Stimulated activated CD4-positive, alpha-beta T cell treated with anti-CD3 and anti-CD28 coated beads, Interleukin-1b, Interleukin-23, amount 100 ng/mL, for 24 hours (primary cell): ENCODE measurements at places on chromosomes 5 and 9.

- DNase-seq = no peak
These were observed 65.5 kb upstream of the LIFR start for GRCh38 chr5:38621840-38622437.

- no peak for DNase-seq
These were observed 70.7 kb upstream of the DHFR start for GRCh38 chr5:80725446-80725845.

DNA sequence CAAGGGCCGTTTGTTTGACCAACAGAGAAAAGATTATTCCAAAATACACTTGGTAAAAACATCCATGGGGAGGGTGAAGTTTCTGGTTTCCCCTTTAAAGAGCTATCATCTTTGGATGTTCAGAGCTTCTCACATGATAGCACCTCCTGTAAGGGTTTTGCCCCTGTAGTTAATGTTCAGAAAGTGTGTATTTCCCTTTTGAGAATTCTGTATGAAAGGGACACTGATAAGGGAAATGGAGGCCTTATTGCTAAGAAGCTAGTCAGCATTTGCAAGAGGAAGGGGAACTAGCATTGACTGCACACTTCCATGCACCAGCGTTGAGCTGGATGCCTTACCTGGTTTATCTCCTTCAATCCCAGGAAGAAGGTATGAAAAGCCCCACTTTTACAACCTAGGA, 31.5 kb upstream of the C5orf58 start:
- no peak for DNase-seq

DNA sequence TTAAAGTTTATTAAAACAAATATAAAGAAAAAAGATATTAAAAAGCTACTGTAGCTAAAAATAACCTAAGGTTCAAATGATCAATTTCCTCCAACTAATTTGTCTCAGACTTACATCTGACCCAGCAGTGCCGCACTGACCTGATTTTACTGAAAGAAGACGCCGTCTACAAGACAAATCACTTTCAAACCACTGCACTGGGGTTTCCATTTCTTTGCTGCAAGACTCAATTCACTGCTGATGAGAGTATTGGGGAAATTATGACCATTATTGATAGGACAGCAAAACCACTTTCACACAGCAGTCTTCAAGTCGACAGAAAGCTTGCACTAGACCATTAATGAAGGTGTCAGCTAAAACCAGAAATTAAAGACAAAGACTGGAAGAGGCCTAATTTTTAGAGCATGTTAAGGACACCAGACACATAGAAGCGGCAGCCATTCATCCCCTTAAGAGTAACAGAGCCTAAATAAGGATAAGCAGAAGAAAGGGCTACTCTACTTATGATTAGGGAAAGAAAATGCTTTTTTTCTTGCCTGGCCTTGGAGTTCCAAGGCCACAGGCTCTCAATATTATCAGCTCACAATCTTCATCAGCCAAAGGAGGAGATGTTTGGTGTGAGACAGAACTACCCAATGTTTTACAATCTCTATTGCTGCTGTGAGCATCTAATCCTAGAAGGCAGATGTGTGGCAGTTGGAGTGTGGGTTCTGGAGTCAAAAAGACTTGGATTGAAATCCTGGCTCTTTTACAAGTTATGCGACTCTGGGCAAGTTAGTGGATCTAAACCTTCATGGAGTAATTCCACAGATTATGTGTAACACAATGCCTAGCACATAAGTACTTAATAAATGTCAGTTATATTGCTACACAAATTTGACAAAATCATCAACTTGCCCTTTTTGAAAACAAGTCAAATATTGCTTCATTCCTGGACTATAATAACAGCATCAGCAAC, 190.7 kb downstream of the MAPKAP1 start:
- no peak for DNase-seq

- DNase-seq = no peak
These were observed 16.5 kb downstream of the SPARC start for GRCh38 chr5:151670083-151670686.

- DNase-seq = no peak
These were observed 126.4 kb upstream of the ZNF366 start for GRCh38 chr5:72633649-72634048.

DNA sequence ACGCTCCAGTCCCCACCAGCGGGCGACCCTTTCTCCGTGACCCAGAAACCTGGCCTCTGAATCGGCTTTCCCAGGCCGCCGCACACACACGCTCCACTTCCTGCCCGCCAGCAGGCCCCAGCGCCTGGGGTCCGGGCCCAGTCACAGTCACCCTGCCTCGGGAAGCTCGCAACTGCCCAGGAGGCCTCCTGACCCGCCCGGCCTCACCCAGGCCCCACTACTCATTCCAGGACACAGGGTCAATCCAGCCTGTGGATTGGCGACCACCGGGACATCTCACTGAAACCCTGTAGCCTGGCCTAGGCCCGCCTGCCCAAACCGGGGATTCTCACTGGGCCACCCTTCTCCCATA, 2.7 kb upstream of the IRX4 start:
- no peak for DNase-seq

GRCh38 chr9:113999256-114000062, 78.6 kb downstream of the AMBP start:
- DNase-seq = no peak

- no peak for DNase-seq
These were observed 252.5 kb upstream of the DMRT1 start for GRCh38 chr9:588981-589380.

DNA sequence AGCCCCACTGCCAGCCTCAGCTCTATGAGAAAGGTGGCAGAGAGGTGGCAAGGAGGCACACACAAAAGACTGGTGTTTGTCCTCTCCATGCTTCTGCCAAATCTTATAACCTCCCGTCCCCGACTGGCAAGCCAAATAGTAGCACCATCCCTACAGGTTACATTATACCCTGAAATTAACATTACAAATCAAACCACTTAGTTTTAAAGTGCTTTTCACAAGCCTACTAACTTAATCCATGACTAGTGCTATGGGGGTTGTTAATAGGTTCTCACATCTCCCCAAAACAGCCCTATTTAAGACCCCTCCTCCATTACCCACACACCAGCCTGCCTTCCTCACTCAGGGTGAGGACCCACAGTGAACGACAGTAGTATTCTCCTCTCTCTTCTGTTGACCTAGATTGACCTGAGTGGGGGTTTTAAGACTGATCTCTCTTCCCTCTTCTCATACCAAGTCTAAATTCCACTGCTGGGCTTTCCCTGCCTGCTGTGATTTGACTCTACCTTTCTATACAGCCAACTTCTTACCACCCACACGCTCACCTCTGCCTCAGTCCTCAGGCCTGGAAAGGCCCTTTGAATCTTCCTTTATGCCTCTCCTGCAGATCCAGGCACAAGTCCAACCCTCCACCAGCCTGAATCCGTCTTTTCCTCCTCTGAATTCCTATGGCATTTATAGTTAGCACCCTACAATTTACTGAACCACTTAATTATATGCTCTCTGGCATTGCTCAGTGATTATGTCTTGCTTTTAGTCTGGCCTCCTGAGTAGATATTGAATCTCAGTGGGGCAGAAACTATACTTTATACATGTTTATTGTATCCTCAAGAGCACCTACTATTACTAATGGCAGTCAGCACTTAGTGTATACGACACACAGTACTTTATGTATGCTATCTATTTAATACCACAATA, 116.1 kb downstream of the TMEM174 start:
- no peak for DNase-seq

DNA sequence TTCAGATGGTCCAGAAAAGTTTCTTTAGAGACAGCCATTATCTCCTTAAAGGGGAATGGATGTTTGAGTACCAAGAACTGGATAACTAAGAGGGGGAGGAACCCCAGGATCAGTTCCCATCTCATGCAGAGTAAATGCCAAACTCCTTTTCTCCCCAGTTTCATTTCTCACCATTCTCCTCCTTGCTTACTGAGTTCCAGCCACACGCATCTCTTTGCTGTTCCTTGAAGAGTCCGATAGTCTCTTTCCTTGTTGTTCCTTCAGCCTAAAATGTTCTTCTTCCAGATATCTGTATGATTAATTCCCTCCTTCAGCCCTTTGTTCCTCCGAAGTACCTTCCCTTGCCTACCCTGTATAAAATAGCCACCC, 30.0 kb downstream of the KDM4C start:
- DNase-seq = no peak

- DNase-seq = no peak
These were observed 36.9 kb upstream of the FCN2 start for GRCh38 chr9:134843740-134844139.

GRCh38 chr5:173771121-173771724, 116.9 kb upstream of the CPEB4 start:
- no peak for DNase-seq

DNA sequence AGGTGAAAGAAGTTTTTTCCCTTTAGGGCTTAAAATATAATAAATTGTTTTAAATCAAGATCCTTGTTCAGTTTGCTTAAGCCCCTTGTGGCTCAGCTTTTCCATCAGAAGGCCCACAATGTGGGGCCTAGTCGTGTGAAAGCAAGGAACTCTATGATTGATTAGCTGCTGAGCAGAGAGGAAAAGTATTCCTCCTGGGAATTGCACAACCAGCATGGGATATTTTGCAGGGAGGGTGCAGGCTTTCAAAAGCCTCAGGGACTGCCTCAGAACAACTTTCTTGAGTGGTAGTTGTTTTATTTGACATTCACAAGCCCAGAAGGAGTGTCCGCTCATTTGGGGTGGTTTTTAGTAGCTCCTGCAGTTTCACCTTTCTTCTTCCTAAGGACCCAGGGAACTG, 19.8 kb downstream of the TTC23L start:
- DNase-seq = no peak

DNA sequence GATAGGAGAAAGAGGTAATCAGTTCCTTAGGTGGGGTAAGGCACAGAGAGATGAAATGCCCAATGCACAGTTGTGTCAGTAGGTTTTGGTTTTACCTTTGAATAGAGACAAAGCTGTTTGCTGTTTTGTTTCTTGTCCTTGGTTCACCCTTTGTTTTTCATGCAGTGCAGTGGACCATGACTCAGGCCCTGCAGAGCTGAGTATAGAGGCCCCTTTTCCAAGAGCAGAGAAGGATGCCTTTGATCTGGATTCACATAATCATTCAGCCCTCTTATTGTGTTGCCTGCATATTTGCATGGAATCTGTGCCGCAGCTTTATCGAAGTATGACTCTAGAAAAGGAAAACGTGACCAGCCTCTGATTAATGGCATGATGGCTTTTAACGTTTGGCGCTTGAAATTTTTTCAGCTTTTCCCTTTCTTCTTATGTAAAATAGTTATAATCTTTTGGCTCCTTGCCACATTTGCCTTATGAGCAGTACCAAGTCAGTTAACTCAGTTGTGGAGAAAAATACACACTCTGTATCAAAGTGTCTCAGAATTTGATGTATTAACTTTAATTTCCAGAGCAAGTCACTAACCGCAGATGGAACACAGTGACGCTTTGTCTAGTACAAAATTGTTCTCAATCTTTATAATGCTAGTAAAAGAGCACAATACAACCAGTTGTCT, 197.6 kb downstream of the KDM4C start:
- DNase-seq = no peak

GRCh38 chr5:113040672-113041260, 64.2 kb downstream of the DCP2 start:
- no peak for DNase-seq

- no peak for DNase-seq
These were observed 164.5 kb downstream of the TMEM38B start for GRCh38 chr9:105858877-105859276.

GRCh38 chr5:65808818-65809217, 86.8 kb downstream of the NLN start:
- no peak for DNase-seq

- no peak for DNase-seq
These were observed 106.1 kb upstream of the FBXL17 start for GRCh38 chr5:108487951-108488350.

- DNase-seq = no peak
These were observed 36.1 kb downstream of the STRBP start for GRCh38 chr9:123232332-123232731.

GRCh38 chr5:31855134-31856040, 216.5 kb downstream of the PDZD2 start:
- DNase-seq = no peak

- DNase-seq = no peak
These were observed 26.7 kb downstream of the F2R start for GRCh38 chr5:76742583-76742982.

DNA sequence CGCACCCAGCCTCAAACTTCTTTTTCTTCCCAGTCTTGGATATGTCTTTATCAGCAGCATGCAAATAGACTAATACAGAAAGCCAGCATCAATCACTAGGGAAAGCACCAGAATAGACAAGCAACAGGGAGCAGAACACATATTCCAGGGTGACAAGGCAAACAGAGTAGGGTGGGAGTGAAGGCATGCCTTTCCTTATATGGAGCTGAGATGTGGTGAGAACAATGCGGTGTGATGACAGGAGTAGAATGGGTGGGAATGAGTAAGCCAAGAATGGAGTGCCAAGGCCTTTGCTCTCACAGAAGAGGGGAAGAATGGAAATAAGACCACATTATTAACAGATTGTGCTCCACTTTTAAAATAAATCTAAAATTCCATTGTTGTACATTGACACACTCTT, 115.6 kb downstream of the CETN3 start:
- no peak for DNase-seq

DNA sequence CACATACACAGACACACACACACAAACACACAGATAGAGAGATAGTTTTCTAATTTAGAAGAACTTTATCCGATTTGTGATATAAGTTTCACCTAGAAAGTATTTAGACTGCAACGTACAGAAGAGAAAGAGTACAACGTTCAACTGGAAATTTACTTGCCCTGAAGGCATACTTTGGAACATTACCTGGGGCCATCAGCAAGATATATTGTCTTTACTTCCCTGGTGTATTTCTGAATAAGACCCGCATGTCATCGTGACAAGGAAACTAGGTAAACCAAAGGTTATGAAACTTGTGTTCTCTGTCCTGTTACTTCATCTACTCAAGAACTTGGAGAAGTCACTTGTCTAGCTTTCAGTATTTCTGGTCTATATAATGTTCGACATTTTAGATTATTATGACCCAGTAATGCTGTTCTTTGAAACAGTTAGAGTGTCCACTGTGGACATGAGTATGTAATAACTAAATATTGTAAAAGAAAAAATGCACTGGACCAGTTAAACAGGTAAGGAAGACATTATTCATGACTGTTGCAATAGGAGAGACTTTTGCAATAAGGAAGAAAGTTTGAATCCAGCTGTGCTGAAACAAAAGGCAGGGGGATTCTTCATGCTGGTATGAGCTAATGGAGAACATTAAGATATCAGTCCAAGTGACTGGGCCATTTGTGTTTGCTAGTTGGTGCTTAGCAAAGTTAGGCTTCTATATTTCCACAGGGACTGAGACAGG, 1791.1 kb downstream of the MAT2B start:
- no peak for DNase-seq

DNA sequence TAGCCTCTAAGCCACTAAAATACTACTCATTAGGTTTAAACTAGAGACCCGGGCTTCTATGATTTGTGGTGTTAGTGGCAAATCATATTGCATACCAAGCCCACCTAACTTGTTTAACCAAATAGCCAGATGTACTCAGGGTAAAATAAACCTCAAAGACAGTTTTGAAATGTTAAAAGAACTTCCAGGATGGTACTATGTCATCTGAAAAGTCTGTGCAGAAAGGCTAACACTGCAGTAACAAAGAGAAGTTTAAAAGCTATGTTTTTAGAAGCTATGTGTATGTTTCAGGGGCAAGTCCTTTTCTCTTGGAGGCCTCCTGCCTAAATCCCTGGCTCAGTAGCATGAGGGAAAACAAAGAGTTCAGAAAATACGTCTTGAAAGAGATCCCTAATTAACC, 84.9 kb upstream of the IL7R start:
- no peak for DNase-seq
